Tibial nerve (tissue), 4 donors: ENCODE measurements at places on chromosomes 5 and 9. TPM values are rescaled to one million over a fixed set of nuclear protein-coding genes. Genes with fewer than 3 reads are reported as not detected.

SREK1IP1 gene
- total RNA-seq: 9.2 TPM

ADGRD2 gene
- total RNA-seq: not detected

SARDH gene
- 6.5 TPM for total RNA-seq

ORM2 gene
- total RNA-seq: not detected

COX7C gene
- 256 TPM for total RNA-seq

ADAMTS16 gene
- 2.8 TPM for total RNA-seq

UBAC1 gene
- total RNA-seq: 61.4 TPM

LHX3 gene
- total RNA-seq: not detected

PLAC8L1 gene
- not detected for total RNA-seq

ZNF474 gene
- 1.8 TPM for total RNA-seq

ZNF462 gene
- total RNA-seq: 26.2 TPM

ADAMTSL2 gene
- total RNA-seq: 38.9 TPM

GADD45G gene
- total RNA-seq: 26.4 TPM

SLC6A19 gene
- not detected for total RNA-seq

GRM6 gene
- not detected for total RNA-seq

ZNF483 gene
- 5.7 TPM for total RNA-seq

SHB gene
- total RNA-seq: 15.9 TPM

GABRA6 gene
- total RNA-seq: not detected

ANKRD18A gene
- 1.4 TPM for total RNA-seq

PCA3 gene
- not detected for total RNA-seq

GPR150 gene
- total RNA-seq: 2.3 TPM
